ENCODE measurements at places on chromosomes 16 and 17.
A peak's percentile ranks its signal among the peaks of the same experiment; 100 is the strongest.

GRCh38 chr16:64687786-64688185, 434.1 kb downstream of the CDH11 start:
- DNase-seq: no peak

DNA sequence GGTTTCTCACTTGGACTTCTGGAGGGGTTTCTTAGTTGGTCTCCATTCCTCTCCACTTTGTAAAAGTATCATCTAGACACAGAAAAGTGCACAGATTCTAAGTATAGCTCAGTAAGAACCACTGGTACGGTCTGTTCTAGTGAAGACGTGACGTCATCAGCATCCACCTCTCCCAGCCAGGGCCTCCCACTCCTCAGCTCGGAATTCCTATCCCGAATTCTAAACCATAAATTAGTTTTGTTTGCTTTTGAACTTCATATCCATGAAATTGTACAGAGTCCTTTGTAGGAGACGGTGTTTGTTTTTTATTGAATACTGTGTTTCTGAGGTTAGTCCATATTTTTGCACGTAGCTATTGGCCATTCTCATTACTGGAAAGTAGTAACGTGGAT, 25.5 kb downstream of the FOXK2 start:
- DNase-seq: no peak

DNA sequence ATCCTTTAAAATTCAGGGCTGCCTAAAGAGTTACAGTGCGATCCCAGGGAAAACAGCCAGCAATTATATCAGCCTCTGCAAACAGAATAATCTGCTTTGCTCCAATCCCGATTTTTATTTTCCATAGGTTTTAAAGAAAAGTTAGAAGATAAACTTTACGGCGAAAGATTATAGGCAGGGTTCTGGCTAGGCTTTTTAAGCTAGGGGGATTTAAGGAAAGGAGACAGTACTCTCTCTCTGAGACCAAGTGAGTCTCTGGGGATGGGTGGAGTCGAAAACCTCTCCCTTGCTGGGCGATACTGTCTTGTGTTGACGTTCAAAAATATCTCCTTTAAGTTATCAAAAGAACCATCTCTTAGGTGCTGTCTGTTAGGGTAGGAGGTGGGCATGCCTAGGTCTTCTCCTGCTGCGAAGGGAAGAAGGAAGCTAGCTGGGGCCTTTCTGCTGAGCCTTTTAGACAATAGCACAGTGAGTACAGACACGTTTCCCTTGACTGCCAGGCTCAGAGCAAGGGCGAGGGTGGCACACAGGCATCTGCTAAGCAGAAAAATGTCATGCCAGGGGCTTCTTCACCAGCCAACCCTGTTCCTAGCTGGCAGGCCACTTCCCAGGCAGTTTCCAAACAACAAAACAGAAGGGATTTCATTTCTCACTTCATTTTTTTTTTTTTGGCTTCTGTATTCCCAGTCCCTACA, 167.9 kb upstream of the MAF start:
- no peak for DNase-seq

GRCh38 chr16:26186091-26186615, 494.4 kb downstream of the HS3ST4 start:
- DNase-seq: no peak

DNA sequence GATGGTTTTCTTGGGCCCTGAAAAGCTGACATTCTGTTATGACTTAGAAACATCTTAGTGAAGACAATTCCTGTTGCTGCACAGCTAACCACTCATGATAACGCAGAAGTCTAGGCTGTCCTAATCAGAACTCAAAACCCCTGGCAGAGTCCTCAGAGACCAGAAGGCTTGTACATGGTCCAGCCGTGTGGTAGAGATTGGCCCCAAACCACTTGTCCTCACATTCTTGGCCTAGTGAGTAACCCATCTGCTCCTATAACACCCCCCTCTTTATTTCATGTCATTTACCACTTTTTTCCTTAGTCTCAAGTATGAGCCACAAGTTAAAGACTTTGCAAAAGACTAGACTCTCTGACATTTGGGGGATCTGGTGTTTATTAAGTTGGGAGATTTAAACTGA, 116.5 kb upstream of the ADAMTS18 start:
- no peak for DNase-seq

GRCh38 chr16:4477966-4478365, 1.8 kb downstream of the HMOX2 start:
- peak; percentile 74 for DNase-seq

DNA sequence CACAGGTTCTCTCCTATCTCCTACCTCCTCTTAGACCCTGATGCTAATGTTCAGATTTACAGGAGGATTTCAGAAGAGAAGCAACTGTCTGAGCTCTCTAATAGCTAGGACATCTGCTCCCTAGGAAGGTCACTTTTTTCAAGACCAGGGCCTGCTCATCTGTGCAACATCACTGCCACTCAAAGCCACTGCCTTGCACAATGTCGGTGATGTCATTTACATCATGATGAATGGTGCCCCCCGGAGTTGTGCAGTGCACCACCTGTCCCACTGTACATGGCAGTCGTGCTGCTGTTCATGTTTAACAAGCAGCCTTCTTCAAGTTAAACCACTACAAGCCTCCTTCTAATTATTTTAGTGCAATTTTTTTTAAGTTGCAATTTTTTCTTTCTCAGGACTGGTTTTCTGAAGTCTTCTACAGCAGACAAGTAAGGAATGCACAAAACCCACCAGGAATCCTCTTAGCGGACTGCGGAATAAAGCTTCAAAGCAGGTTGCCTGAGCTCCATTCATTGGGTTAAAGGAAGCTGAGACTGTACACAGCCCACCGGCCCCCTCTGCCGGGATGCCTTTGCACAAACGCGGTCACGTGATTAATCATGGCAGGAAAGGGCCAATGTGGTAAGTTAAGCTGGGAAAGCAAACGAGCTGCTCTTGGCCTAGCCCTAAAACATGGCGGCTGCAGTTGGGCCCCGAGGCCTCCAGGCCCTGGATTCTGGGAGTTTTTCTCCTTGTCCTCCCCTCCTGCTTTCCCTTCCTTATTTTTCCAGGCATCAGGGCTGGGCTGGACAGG, 74.1 kb downstream of the MYH11 start:
- no peak for DNase-seq

GRCh38 chr16:82302042-82302727, 132.2 kb upstream of the MPHOSPH6 start:
- no peak for DNase-seq

GRCh38 chr17:74547264-74547663, 1.3 kb upstream of the CD300C start:
- DNase-seq: no peak

- DNase-seq: no peak
These were observed 261.8 kb downstream of the CDH13 start for GRCh38 chr16:82888591-82889001.

DNA sequence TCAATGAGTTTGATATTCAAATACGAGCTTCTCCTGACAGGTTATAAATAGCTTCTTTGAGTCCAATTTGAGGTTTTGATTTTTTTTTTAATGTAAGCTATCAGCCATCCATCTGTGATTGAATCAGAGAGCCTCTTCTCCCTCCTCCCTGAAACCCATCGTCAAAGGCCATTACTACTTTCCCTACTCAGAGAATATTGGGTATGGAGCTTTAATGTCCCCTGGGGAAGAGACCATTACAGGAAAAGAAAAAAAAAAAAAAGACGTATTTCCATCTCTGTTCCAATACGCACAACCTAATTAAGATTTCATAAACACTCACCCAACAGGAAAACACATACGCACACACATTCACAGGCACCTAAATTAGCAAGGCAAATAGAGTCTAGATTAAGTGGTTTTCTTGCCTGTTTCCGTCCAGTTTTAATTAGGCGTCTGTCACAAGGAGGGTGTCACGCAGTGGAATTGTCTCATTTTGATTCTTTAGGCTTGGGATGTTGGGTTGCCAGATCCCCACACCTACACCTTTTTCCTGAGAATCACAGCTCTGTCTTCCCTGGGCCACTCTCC, 194.3 kb upstream of the RPL38 start:
- no peak for DNase-seq

GRCh38 chr17:45127548-45128300, 4.6 kb downstream of the PLCD3 start:
- no peak for DNase-seq

DNA sequence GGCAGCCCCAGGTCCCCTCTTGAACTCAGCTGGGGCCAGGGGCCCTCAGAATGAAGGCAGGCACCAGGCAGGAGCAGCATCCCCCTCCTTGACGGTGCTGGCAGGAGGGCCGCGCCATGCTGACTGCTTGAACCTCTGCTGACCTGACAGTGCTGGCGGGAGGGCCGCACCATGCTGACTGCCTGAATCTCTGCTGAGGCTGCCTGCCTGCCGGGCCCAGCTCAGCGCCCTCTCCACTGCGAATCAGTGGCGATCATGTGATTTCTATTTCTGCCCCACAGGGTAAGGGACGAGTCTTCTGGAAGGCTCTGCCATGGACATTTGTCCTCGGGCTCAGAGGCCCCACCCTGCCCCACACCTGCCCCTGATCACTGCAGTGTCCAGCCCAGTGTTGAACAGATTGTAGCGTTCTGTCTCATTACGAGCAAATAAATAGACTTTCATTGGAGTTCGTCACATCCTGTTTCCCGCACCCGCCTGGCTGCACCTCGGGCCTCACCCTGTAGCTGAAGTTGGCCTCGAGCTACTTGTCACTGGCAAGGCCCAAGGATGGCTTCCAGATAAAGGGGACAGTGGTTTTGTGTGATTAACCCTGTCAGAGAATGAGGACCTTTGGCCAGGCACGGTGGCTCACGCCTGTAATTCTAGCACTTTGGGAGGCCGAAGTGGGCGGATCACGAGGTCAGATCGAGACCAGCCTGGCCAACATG, 8.6 kb downstream of the C16orf90 start:
- no peak for DNase-seq
